SJCRH30 (cell line): ENCODE measurements at places on chromosomes 13 and 19.

DNA sequence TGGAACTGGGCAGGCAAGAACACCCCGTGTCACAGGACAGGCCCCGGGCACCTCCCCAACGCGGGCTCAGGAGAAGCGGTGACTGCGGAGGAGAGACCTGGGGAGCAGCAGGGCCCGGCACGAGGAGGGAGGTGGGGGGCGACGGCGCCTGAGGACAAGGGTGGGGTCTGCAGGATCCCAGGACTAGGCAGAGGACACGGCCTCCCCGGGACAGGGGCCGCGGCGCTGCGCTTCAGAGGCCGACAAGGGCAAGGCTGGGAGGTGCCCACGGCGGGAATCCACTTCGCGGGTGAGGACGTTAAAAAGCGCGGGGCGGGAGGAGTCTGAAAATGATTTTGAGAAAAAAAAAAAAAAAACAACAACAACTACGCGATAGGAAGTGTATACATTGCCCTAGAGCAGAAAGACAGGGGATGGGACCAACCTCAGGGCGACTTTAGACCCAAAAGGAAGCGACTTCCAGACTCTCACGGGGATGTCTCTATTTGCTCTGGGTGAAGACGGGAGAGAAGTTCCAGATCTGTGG is 44.9 kb downstream of the ZNF611 start:
- DNase-seq, result no peak

- DNase-seq, result no peak
Measured at GRCh38 chr13:106696140-106696539, 128.2 kb upstream of the ARGLU1 start.

- no peak for DNase-seq
Measured at GRCh38 chr13:28613562-28613961, 45.4 kb upstream of the POMP start.

GRCh38 chr19:38316477-38317067 is 825 bp upstream of the YIF1B start:
- DNase-seq, result no peak

- DNase-seq, result no peak
Measured at GRCh38 chr19:14943601-14944000, 2.3 kb downstream of the OR7C2 start.

- DNase-seq, result peak; percentile 57
Measured at GRCh38 chr19:2235381-2236063, 607 bp downstream of the PLEKHJ1 start.

DNA sequence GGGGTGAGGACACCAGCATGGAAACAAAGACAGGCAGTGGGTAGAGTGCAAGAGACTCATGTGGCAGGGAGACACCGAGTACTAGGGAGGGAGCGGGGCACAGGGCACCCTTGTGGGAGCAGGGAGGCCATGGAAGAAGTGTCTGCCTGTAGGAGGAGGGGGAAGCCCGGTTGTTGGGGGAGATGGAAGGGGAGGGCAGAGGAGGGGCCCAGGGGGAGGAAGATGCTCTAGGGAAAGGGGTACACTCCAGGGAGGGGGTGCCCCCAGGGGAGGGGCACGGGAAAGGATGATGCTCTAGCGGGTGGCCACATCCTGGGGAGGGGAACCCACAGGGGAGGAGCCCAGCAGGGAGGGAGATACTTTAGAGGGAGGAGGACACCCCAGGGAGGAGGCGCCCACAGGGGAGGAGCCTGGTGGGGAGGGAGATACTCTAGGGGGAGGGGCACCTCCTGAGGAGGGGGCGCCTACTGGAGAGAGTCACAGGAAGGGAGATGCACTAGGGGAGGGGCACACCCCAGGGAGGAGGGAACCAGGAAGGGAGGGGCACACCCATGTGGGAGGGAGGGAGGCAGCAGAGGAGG is 24.9 kb downstream of the CPAMD8 start:
- DNase-seq, result no peak

GRCh38 chr13:30088312-30088855 is 219.0 kb downstream of the KATNAL1 start:
- DNase-seq, result no peak

DNA sequence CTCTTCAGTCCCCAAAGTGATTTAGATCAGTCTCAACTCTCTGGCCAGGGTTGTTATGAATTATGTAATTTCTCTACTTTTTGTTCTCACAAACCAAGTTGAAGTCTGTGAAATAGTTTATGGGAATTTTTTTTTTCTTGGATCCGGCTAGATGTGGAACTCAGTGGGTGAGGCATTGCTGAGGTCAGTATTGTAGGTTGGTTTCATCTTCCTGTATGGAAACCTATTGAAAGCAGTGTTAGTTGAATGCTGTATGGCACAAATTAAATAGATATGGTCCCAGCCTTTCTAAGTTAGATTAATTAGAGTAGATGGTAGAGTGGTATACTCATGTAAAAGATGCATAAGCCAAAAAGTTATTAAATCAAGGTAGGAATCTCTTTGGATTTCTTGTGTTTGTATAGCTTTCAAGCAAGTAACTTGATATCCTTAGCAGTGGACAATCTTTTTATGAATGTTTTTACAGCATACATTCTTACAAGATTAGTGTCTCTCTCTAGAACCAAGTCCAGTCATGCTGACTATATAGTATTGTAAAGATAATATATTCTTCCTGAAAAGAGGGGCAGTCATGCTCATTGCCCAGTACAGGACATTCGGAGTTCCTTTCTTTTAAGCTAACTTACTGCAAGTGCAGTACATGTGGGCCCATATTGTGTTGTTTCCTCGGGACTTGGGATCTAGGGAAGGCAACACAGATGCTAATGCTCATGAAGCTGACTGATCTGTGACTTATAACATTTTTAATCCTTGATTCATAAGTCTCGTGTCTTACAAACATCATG is 2541.1 kb downstream of the PCDH9 start:
- DNase-seq, result no peak

GRCh38 chr13:35781036-35782000 is 304.8 kb upstream of the MAB21L1 start:
- DNase-seq, result peak; percentile 93

DNA sequence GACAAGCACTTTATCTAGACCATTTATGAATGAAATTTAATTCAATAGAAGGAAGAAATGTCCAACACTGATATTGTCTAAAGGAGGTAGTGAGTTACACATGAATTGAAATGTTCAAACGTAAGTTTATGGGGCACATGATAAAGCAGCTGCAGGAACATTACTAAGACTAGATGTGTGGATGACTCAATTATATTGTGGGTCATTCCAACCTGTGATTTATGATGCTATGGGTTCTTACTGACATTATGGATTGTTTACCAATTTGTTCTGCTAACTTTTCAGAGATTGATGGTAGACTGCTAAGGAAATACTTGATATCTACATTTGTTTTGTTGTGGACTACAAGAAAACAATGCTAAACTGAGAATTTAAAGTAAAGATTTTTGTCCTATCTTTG is 56.1 kb upstream of the ATXN8OS start:
- no peak for DNase-seq

GRCh38 chr13:113981194-113981605 is 7.3 kb upstream of the C13orf46 start:
- DNase-seq, result peak; percentile 7
